ENCODE measurements at places on chromosomes 13 and 19.

GRCh38 chr19:2083174-2083854 lies 12.8 kb downstream of the MOB3A start:
- DNase-seq = no peak

- no peak for DNase-seq
Observed at GRCh38 chr13:26721251-26722121, 39.1 kb downstream of the GPR12 start.

DNA sequence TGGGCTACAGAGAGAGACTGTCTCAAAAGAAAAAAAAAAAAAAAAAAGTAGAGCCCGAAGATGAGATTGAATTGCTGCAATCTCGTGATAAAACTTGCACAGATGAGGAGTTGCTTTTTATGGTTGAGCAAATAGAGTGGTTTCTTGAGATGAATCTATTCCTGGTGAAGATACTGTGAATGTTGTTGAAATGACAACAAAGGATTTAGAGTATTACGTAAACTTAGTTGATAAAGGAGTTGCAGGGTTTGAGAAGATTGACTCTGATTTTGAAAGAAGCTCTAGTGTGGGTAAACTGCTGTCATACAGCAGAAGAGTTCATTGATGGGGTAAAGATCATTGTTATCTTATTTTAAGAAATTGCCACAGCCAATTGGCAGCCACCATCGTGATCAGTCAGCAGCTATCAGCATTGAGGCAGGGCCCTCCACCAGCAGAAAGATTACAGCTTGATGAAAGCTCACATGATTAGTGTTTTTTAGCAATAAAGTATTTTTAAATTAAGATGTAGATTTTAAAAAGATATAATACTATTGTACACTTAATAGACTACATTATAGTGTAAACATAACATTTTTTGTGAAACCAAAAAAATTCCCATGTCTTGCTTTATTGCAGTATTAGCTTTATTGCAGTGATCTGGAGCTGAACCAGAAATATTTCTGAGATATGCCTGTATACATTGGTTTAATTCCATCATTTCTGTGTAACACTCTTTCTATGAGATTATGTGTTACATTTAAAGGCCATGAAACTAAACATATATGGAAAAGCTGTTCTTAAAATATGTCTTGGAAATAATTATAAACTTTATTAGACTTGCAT lies 43.1 kb downstream of the ZMYM2 start:
- no peak for DNase-seq

GRCh38 chr19:13984875-13985741 lies 21.0 kb downstream of the RFX1 start:
- DNase-seq = no peak

GRCh38 chr19:53903055-53903680 lies 5.9 kb upstream of the CACNG7 start:
- peak; percentile 50 for DNase-seq

DNA sequence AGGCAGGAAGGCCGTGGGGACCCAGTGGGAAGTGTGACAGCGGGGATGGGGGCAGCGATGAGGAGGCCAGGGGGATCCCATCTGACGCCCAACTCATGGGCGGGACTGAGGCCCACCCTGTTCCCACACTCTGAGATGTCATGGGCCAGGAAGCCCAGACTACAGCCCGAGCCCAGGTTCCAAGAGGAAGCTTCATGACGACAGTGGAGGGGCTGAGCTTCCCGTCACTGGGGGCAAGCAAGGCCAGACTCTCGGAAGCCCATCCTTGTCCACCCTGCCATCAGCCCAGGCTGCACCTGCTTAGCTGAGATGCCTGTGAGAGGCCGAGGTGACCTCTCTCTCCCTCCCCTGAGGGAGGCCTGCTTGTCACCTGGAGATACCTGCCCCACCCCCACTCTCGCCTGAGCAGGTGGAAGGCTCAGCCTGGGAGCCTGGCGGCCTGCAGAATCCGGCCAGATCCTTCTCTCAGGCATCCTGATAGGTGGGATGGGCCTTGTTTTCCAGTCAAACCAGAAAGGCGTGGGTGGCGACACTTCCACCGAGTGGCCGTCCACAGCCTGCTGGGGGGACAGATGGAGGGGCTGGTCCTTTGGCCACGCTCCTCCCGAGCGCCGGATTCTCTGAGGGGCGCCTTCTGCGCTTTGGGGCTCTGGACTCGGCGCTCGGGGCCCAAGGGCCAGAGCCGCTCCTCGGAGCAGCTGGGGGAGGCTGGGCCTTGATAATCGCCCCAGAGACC lies 4.8 kb downstream of the ZBTB7A start:
- peak; percentile 31 for DNase-seq

- DNase-seq = no peak
Observed at GRCh38 chr19:49788857-49789256, 22.1 kb downstream of the AP2A1 start.

DNA sequence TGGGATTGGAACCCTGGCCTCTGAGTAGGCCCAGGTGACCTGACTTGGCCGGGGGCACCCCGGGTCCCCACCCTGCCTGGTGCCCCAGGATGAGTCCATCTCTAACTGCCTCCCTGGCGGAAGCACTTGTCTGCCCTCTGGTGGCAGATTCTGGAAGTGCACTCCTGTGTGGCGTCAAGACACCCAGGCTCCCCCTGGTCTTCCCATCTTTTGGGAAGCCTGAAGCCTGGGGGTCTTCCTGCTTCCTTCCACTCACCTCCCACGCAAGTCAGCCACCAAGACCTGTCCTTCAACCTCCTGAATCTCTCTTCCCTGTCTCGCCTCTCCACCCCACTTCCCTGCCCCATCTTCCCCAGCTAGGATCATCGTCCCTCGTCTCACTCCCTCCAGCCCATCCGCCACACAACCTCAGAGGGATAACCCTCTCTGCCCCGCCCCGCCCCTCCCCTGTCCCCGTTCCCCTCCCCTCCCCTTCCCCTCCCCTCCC lies 7.4 kb downstream of the RABAC1 start:
- DNase-seq = peak; percentile 70

GRCh38 chr19:39381910-39382611 lies 8.8 kb downstream of the PAF1 start:
- peak; percentile 31 for DNase-seq

DNA sequence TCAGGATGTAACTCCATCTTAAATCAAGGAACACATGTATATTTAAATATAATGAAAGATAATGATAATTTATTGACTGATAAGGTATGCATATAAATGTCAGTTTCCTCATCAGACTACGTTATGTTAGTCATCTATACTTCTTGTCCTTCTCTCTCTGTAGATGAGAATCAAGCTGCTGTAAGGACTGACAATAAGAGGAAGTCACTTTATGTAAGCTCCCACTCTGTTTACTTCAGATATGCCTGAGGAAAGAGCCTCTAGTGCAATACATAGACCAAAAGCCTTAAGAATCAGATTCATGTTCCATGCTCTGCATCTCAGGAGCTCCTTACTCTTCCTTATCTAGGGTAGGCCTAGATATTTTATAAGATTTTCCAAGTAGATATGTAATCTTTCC lies 9.6 kb upstream of the SLITRK6 start:
- no peak for DNase-seq

DNA sequence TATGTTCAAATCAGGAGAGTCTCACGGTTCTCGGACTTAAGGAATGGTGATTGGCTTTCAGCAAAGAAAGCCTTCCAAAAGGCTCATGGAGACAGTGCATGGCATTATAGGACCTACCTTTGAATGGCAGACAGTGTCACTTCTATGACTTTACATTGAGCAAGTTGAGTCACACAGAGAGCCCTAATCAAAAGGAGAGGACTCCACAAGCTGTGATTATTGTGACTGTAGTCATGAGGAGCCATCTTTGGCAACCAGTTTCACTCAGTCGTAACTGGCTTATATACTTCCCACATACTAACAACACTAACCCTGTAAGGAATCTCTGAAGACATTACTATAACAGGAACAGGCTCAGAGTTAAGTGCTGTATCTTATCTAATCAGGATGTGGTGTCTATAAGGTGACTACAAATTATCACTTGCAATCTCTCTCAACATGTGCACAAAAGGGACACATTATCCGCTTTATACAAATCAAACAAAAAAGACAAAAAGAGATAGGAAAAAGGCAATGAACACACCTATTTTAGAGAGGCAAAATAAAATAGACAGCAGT lies 6.1 kb downstream of the LGALS14 start:
- no peak for DNase-seq

DNA sequence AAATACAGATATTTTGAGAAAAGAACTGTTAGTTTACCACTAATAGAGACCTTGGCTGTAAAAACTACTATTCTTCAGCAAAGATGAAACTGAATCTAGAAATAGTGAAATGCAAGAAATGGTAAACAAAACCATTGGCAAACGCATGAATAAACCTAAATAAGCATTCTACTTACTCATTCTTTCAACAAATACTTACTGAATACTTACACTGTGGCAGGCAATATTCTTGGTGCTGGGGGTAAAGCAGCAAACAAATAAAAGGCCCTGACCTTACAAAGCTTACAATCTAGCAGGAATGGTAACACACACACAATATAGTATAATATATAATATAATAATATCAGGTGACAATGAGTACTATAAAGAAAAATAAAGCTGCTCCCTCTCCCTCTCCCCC lies 38.7 kb downstream of the KATNAL1 start:
- no peak for DNase-seq

DNA sequence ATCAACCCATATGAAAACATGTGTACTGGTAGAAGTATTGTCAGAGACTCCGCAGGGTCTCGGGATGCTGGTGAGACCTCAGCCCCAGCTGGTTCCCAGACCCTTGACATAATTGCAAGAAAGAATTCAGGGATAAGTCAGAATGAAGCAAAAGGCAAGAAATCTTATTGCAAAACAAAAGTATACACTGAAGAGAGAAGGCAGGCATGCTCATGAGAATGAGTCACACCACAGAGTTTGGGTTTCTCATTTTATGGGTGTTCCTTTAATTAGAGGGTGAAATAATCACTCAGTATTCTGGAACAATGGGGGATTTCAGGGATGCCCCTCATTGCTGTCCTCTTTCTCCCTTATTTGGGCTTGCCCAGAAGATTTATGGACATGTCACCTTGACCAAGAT lies 1423.8 kb upstream of the MIR17HG start:
- peak; percentile 33 for DNase-seq

DNA sequence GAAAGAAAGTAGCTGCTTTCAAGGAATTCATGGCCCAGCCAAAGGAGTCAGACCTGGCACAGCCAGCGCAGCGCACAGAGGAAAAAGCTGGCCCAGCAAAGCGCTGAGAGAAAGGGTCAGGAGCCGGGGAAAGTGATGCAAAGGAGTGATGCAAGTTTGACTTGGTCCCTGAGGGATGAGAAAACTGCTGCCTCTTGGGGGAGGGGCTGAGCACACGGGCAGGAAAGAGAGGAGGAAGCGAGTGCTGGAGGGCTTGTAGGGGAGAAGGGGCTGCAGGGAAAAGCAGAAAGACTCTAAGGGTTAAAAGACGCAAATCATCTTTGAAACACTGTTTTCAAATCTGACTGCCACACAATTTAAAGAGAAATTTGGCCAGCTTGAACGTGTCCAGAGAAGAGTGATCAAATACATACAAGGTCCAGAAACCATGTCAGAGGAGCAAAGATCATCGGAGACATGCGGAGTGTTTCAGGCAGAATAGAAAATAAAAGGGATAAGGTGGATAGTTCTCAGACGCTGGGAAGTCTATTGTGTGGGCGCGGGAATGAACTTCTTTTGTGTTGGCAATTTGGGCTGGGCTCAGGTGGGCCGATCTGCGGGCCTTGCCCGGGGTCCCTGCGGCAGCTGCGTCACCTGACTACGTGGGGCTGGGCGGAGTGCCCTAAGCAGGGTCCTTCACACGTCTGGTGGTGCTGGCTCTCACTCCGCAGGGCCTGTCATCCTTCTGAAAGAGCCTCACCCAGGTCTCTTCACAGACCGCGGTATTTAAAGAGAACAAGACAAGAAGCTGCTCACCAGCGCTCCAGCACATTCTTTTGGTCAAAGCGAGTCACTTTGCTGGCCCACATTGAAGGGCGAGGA lies 18.1 kb downstream of the N4BP2L1 start:
- DNase-seq = peak; percentile 81

GRCh38 chr13:108213946-108214345 lies 1.4 kb downstream of the LIG4 start:
- peak; percentile 32 for DNase-seq

DNA sequence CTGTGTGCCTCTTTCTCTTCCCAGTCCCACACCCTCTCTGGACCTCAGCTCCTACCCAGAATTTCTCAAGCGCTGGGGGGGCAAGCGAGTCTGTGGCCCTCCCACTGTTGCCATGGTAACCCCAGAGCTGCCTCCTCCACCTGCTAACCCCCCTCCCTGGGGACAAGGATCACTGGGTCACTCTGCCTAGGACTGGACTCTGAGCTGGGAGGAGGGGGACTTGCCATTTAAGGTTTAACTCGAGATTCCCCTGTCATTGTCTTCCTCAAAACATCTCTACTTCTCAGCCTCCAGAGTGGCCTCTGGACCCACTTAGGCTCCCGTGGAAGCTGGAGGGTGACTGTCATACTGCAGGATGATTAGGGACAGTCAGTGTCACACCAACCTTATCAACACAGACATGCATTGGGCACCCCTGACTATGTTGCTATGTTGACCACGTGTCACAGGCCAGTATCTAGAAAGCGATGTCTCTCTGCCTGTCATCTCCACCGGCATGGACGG lies 2.2 kb downstream of the PALM3 start:
- no peak for DNase-seq

DNA sequence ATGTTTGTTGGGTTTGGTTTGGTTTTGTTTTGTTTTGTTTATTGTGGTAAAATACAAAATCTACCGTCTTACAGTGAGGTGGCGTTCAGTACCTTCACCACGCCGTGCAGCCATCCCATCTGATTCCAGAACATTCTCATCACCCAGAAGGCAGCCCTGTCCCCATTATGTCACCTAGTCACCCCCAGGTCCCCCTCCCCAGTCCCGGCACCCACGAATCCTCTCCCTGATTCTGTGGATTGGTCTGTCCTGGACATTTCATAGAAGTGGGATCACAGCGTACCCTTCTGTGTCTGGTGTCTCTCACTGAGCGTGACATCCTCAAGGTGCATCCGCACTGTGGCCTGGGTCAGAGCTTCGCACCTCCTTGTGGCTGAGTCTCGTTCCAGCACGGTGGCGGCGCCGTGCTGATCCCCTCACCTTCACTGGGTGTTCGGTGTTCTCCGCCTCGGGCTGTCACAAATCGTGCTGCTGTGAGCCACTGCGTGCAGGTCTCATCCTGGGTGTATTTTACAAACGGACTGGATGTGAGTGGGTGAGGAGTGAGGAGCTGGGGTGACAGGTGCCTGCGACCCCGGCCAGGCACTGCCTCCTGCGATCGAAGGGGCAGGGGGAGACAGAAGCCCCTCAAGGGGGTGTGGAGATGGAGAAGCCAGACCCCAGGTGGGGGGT lies 580 bp upstream of the TEKTIP1 start:
- no peak for DNase-seq

All from fibroblast of mammary gland (primary cell).